ENCODE measurements at places on chromosomes 13 and 19.

- no peak for DNase-seq
These were observed 160.0 kb upstream of the ATXN8OS start for GRCh38 chr13:69947582-69947981.

GRCh38 chr19:53553865-53554791, 16.2 kb downstream of the ZNF331 start:
- DNase-seq, result peak; percentile 60

GRCh38 chr19:36488846-36489117, 579 bp downstream of the ZNF566 start:
- DNase-seq, result no peak

GRCh38 chr19:50894478-50895356, 16.5 kb downstream of the KLK4 start:
- DNase-seq, result no peak

- no peak for DNase-seq
These were observed 4.3 kb downstream of the GAMT start for GRCh38 chr19:1396768-1397679.

DNA sequence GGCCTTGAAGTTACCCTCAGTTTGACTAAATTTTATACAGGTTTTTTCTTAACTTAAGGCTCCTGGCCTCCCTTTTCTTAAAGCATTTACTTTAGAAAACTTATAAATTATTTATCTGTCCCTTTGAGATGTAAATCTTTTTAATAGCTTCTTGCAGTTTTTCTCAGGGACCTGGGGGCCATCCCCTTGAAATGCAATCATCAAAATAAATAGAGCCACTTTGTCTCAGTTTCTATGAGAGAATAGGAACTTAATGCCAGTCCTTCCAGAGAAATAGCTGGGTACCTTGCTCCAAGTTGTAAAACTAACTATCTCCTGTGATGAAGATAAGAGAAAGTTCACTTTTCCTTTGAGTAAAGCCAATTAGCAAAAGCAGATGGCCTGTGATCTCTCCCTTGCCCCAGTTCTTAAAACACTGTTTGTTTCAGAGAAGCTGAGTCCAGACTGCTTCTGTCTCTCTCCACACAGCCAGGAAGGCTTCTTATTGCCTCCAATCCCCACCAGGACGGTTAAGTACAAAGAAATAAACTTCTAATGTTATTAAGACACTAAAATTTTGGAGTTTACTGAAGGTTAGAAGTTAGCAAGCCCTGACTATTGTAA, 913.1 kb downstream of the OLFM4 start:
- DNase-seq, result no peak

GRCh38 chr19:49871349-49871985, 4.1 kb upstream of the PNKP start:
- DNase-seq, result no peak

DNA sequence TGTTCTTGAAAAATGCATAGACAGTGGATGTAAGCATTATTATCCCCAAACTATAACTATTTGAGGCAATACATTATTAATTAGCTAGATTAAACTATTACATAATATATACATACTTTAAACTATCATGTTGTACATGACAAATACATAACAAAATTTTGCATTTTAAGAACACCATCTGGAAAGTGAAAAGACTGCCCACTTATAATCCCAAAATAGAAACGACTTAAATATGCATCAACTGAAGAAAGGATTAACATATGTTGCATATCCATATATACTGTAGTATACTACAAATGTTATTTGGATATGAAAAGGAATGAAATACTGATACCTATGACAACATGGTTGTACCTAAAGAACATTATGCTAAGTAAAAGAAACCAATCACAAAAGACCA, 700.8 kb upstream of the SPRY2 start:
- DNase-seq, result no peak
